ENCODE measurements at places on chromosomes 1 and 21.

- no peak for DNase-seq
Observed at GRCh38 chr1:28119556-28119955, 31.1 kb upstream of the EYA3 start.

GRCh38 chr1:80624682-80625081 is 1176.1 kb upstream of the ADGRL2 start:
- no peak for DNase-seq

- DNase-seq, result no peak
Observed at GRCh38 chr1:61754545-61754944, 12.3 kb downstream of the PATJ start.

DNA sequence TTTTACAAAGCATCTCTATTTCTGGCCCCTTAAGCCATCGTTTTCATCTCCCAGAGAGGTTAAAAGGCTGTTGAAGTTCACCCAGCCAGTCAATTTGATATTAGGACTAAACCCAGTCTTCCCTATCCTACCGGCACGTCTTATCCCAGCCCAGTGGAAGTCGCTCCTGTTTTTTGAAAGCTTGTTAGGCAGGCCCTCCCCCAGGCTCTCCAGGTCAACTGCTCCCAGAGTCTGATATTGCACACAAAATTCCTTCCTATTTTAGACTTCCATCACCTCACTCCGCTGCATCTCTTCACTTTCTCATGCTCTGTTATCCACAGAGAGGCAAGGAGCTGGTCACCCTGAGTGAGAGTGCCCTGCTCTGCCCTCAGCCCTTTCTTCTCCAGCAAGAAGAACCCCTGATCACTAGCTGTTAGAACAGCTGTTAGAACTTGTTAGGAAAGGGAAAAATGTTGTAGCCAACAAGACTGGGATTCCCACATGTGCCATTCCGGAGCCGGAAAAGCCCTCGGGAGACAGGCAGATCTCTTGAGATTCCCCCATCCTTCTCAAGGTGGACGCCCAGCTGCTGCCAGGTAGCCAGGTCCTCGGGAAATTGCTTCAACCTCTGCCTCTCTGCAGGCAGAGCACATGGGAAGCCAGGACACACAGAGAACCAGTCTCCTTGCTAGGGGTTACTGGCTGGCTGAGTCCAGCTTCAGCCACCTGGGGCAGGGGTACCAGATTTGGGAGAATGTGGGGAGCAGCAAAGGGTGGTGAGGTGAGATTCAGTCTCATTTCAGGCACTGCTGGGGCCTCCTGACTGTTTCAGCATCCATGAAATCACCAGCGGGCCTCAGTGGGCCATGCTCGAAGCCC is 25.7 kb downstream of the PLXNA2 start:
- DNase-seq, result no peak

- no peak for DNase-seq
Observed at GRCh38 chr1:154471304-154471703, 30.7 kb upstream of the TDRD10 start.

- DNase-seq, result no peak
Observed at GRCh38 chr1:112520166-112520565, 11.4 kb downstream of the WNT2B start.

- no peak for DNase-seq
Observed at GRCh38 chr21:41683815-41684214, 83.0 kb downstream of the RIPK4 start.

- DNase-seq, result peak; percentile 8
Observed at GRCh38 chr1:79497193-79497773, 490.8 kb upstream of the ADGRL4 start.

- no peak for DNase-seq
Observed at GRCh38 chr1:231792634-231793033, 166.0 kb downstream of the DISC1 start.

- DNase-seq, result no peak
Observed at GRCh38 chr1:11919621-11920020, 6.6 kb downstream of the KIAA2013 start.

GRCh38 chr21:26925636-26926035 is 41.3 kb downstream of the ADAMTS5 start:
- DNase-seq, result no peak
